ENCODE measurements at places on chromosomes 2 and 18.

GRCh38 chr2:26001743-26002351, 19.6 kb upstream of the KIF3C start:
- DNase-seq = no peak

- no peak for DNase-seq
These were observed 114.7 kb downstream of the DHRS9 start for GRCh38 chr2:169184074-169184473.

- DNase-seq = no peak
These were observed 2.5 kb upstream of the EGR4 start for GRCh38 chr2:73295751-73296400.

- DNase-seq = no peak
These were observed 58.7 kb downstream of the PIGN start for GRCh38 chr18:62128157-62128556.

DNA sequence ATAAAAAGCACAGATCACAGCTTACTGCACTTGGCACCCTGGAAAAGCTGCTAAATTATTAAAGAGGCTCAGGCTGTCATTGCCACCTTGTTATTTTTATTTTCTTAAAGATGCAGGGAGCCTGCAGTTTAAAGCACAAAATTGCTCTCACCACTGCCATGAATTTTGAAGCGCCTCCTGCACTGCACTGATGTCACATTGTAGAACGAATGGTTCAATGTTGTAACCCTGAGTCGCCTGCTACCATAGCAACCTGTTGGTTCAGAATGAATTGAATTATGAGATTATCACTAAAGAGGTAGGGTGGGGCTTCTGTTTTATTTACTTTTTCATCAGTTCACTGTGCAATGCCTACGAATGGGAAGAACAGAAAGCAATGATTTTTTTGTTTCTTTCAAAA, 16.5 kb downstream of the SCG2 start:
- DNase-seq = no peak

Measured in activated T-cell treated with anti-CD3 and anti-CD28 coated beads for 1 hour (primary cell).